ENCODE measurements at places on chromosomes 6 and 20.

GRCh38 chr20:46144432-46145025, 26.4 kb downstream of the CD40 start:
- DNase-seq: no peak

DNA sequence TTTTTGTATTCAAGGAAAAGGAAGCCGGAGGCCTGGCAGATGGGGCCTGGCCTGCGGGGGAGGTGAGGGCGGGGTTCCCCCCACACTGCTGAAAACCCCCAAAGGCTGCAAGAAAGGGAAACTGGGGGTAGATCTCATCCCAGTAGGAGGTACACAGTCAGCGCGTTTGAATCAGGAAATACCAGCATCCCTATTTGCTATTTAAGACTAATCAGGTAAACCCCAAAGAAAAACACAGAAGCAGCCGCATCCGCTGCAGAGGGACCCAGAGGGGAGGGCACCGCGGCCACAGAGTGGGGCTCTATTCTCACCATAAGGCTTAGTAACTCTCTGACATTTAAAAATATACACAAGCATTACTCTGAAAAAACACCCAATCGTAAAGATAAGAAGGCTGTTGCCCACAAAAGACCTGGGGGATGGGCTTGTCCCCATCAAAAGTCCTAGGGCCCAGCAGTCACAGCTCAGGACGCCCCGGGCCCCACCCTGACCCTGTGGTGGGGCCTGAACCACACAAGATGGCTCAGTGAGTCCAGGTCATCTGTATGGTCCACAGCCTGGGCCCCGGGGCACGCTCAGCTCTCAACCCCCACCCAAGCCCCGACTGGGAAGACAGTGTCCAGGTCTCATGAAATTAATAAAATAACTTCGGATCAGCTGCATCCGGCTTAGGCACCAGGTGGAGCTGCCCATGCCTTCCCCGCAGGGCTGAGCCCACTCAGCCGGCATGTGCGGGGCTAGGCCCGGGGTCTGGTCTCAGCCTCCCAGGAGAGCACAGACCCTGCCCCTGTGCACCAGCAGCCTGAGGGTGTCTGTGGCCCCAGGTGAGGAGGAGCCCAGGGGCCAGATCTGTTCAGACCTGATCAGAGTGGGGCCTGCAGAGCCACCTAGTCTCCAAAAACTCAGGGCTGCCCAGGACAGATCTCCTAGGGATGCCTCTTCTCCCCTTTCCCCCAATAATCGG, 31.0 kb downstream of the KCNQ2 start:
- DNase-seq: no peak

DNA sequence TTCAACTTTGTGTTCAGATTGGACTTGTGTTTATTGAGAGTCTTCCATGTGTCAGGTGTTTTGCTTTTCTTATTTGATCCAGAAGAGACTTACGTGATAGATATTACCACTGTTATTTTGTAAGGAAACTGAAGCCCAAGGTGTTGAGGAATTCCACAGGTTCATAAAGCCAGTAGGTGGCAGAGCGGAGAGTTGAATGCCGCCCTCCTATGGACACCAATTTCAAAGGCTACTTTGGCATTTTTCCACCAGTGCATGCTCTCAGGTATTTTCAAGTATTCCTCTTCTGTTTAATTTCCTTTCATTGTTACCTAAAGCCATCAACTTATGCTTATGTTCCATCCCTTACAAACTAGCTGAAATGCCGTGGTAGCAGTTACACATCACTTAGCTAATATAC, 14.0 kb upstream of the COL10A1 start:
- DNase-seq: no peak

GRCh38 chr20:11467436-11467835, 450.3 kb upstream of the BTBD3 start:
- no peak for DNase-seq

DNA sequence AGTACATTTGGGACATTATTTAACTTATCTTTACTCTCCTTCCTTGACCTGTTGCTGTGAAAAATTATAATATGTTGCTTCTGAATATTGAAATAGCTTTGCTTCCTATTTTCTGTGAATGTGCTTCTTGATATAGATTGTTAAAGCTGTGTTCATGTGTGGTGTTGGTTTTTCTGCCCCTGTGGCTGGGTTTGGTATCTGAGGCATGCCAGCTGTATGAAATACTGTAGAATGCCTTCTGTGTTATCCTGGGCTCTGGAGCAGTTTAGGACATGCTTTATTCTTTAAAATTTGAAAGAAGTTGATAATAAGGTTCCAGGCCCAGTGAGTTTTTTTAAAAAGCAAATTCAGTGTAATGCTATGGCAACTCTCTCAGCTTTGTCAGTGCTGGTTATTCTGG, 71.7 kb downstream of the HIVEP1 start:
- no peak for DNase-seq

DNA sequence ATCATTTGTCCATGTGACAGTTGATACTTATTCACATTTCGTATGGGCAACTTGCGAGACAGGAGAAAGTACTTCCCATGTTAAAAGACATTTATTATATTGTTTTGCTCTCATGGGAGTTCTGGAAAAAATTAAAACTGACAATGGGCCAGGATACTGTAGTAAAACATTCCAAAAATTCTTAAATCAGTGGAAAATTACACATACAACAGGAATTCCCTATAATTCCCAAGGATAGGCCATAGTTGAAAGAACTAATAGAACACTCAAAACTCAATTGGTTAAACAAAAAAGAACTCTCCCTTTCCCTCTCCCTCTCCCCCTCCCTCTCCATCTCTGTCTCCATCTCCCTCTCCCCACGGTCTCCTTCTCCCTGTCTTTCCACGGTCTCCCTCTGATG, 19.4 kb upstream of the EIF2S2 start:
- DNase-seq: no peak

DNA sequence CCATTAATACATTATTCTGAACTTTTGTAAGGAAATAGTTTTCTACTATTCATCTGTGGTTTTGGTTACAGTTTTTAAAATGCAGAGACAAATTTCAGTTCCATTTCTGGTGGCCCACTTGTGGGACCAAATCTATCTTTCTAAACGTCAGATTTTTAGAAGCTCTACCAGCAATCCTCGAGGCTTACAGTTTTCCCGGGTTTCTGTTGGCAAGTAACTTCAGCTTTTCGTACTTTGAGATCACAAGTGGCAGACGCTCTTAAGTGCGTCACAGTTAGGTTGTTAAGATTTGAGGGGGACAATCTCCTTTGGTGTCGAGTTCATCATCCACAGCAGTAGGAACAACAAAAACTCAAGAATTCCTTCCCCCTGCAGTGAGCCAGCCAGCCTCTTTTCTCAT, 60.0 kb downstream of the JARID2 start:
- no peak for DNase-seq

DNA sequence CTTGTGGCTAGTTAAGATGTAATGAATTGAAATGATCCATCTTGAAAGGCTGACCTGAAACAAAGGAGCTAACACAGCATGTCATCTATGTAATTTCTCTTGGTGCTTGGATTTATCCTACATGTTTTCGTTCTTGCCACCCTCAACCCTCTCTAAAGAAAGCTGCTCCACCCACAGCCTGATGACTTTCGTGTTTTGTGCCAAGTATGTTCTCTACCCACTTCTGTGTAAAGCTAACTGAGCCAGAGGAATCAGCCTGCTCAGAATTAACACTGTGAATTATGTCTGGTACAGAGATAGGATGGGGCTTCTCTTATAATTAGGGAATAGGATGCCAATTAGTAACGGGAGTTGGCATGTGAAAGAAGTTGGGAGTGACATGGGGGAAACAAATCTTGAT, 67.9 kb upstream of the MLIP start:
- DNase-seq: no peak

- no peak for DNase-seq
These were observed 846 bp downstream of the PDE10A start for GRCh38 chr6:165662041-165662748.

DNA sequence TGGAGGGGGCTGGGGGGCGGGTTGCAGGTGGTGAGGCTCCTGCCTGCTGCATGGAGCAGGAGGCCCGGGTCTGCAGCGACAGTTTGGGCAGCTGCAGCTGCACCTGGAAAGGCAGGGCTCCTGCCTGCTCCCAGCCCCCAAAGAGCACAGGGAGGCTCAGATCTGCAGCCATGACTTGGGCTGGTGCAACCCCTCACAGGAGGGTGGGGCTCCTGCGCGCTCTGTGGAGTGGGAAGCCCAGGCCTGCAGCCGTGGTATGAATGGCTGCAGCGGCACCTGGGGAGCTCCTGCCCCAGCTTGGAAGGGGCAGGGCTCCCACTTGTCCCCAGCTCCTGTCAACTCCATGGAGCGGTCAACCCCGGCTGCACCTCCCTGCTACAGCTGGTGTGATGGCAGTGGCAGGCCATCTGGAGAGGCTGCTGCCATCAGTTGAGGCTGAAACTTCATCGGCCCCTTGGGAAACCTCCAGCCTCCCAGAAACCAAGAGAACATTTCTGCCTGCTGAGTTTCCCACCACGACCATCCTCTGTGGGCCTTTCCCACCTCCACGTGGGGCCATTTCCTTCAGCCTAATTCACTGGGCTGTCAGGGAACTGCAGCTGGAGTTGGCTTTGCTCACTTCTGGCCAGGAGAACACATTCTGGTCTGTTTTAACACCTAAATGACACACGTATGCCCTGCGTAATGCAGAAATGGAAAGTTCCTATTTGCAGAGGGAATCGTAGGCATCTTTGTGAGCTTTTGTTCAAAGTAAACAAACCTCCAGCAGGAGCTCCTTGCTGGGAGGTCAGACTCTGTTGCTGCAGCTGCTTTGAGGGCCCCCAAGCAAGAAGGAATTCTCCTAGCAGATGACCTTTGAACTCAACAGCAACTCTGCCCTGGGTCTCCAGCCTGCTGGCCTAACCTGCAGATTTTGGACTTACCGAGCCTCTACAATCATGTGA, 429.0 kb downstream of the PREX1 start:
- no peak for DNase-seq

- DNase-seq: peak; percentile 14
These were observed 128.1 kb downstream of the CEBPB start for GRCh38 chr20:50318710-50319109.

GRCh38 chr20:49230021-49230420, 10.8 kb downstream of the DDX27 start:
- DNase-seq: no peak

GRCh38 chr6:2852921-2853322, 11.3 kb upstream of the SERPINB1 start:
- DNase-seq: no peak

DNA sequence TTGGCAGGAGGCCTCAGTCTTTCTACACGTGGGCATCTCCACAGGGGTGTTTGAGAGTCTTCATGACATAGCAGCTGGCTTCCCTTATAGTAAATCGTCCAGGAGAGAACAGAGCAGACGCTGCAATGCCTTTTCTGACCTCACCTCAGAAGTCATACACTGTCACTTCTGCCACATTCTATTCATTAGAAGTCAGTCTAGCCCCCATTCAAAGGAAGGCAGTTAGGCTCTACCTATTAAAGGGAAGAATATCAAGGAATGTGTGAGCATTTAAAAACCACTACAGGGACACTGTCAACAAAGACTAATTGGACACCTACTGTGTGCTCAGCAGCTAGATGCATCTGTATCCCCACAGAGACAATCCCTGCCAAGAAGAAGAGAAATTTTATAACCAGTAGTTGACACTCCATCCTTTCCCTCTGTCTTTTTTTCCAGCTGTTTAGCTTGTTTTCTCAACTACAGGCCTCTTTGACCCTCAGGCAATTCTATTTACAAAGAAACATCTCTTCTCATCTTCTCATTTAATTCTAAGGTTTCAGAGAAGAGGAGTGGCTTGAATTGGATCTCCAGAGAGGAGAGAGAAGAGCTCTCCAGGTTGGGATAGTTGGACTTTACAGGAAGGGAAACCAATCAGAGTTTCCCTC, 18.6 kb downstream of the ARMC12 start:
- no peak for DNase-seq

DNA sequence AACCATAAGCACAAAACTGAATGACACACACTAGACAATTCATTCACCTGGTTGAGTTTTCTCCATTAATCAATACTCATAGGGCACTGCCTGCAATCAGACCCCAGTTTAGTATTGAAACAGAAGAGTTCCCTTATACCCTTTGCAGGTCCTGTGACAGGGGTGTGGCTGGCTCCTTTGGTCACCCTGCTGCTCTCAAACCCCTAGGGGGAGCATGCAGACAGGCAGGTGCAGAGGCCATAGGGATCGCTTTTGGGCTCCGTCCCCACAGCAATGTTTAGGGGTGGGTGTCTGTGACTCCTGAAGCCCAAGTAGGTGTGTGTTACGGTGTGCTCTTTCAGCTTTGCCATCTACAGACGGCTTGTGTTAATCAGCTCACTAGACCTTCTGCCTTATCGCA, 210.4 kb downstream of the CENPW start:
- DNase-seq: no peak

- no peak for DNase-seq
These were observed 36.4 kb upstream of the ENPP5 start for GRCh38 chr6:46207174-46207573.

- no peak for DNase-seq
These were observed 69.5 kb upstream of the AFDN start for GRCh38 chr6:167757249-167757648.

DNA sequence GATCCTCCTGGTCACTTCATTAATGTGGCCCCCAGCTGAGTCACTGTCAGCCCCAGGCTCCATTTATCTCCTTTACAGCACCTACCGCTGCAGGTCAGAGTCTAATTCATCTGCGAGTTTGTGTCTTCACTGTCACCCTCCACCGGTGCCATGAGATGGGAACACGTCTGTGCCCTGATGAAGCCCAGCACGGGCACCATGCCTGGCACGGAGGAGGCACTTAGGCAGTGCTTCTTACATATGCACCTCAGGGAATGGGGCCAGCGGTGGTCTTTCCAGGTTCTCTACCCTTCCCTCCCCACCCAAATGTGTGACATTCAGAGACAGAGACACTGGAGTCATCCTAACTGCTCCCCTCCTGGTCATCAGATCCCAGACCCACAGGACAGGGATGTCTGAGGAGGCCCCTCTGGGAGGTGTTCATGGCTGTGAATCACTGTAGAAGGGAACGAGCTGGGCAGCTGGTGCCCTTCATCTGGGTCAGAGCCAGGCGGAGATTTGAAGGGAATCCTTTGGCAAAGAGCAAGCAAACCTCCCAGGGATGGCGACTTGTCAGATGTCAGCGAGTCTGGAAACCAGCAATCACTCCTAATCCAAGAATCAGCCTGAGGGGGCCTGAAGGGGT, 364.6 kb downstream of the PREX1 start:
- DNase-seq: no peak

All from stimulated activated naive CD4-positive, alpha-beta T cell treated with Interleukin-2 at 50 U/mL for 16 hours (primary cell).